Esophagus muscularis mucosa (tissue), 4 donors: ENCODE measurements at places on chromosomes 7 and 10. TPM values are rescaled to one million over a fixed set of nuclear protein-coding genes. Genes with fewer than 3 reads are reported as not detected.

- no peak overlapping the region for H3K4me3 ChIP-seq
- H3K27ac ChIP-seq, result no peak overlapping the region
- no peaks in the 10 kb centered on the region for H3K4me1 ChIP-seq
- DNase-seq, result no peak
- H3K27me3 ChIP-seq, result no peaks in the 10 kb centered on the region
Measured at GRCh38 chr7:104240401-104240800, 32.6 kb upstream of the ORC5 start.

NME8 gene
- total RNA-seq, result not detected

DNA sequence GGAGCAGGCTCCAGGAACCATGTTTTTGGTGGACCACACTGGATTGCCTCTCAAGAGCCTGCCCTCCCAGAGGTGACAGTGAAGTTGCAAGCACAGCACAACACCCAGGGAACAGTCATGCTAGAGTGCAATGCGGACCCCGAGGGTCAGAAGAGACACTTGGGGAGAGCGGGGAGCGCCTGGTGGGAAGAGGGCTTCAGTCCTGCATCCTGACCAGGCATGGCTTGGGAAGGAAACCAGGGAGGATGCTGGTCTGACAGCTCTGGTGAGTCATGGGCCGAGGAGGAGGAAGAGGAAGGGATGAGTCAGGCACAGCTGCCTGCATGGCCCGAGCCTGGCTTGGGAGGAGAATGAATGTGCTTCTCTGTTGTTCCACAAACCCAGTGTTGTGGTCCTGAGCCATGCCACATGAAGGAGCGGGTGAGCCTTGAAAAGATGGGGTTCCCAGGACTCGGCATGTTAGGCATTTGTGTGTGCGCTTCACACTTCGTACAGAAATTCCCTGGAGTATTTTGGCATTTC, 29.5 kb upstream of the ANKRD2 start:
- no peaks in the 10 kb centered on the region for H3K36me3 ChIP-seq
- no peak overlapping the region for H3K4me3 ChIP-seq
- DNase-seq, result no peak
- H3K27ac ChIP-seq, result peak overlapping the region; percentile 84
- peaks cover 61% of the 10 kb centered on the region for H3K4me1 ChIP-seq

NFE2L3 gene
- 2.5 TPM for total RNA-seq

GTF2IRD2 gene
- 14.3 TPM for total RNA-seq

DNA sequence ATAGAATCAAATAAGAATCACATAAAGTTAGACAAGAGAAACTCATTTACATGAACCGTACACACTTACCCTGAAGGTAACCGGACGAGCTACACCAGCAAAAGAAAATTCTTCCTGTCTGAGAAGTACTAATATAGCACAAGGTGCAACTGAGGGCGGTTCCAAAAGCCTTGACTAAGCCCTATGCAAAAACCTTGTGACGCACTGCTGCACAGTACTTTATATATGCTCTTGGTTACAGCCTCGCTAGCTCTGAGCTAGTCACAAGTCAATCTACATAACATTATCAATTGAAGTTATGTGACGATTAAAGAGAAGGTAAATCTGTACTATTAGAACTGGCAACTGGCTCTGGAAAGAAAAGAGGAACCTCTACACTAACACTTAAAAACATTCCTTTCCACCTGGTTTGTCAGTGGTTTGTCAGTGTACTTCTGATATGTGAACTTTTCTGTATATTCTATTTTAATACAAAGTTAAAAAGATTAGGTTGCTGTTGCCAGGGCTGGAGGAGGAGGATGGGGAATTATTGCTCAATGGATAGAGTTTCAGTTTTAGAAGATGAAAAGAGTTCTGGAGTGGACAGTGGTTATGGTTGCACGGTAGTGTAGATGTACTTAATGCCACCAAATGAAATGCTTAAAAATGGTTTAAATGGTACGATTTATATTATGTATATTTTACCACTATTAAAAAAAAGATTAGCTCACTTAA, 21.6 kb downstream of the NT5C3A start:
- peak overlapping the region; percentile 70 for H3K27ac ChIP-seq
- H3K27me3 ChIP-seq, result no peaks in the 10 kb centered on the region
- H3K4me3 ChIP-seq, result peak overlapping the region; percentile 17

GRCh38 chr10:125795637-125796190, 20.1 kb upstream of the MMP21 start:
- no peak overlapping the region for H3K4me3 ChIP-seq
- H3K4me1 ChIP-seq, result no peaks in the 10 kb centered on the region
- H3K36me3 ChIP-seq, result peaks cover 65% of the 10 kb centered on the region
- H3K27ac ChIP-seq, result no peak overlapping the region
- H3K27me3 ChIP-seq, result no peaks in the 10 kb centered on the region
- DNase-seq, result no peak

- H3K4me3 ChIP-seq, result no peak overlapping the region
- no peaks in the 10 kb centered on the region for H3K36me3 ChIP-seq
- no peaks in the 10 kb centered on the region for H3K4me1 ChIP-seq
- no peaks in the 10 kb centered on the region for H3K27me3 ChIP-seq
- no peak overlapping the region for H3K27ac ChIP-seq
Measured at GRCh38 chr7:152683297-152683696, 7.4 kb upstream of the XRCC2 start.

- peaks cover 12% of the 10 kb centered on the region for H3K4me1 ChIP-seq
- H3K36me3 ChIP-seq, result no peaks in the 10 kb centered on the region
- DNase-seq, result no peak
- no peak overlapping the region for H3K4me3 ChIP-seq
- H3K27me3 ChIP-seq, result no peaks in the 10 kb centered on the region
Measured at GRCh38 chr10:17019696-17020095, 109.9 kb downstream of the CUBN start.

GRCh38 chr10:78896159-78896928, 172.4 kb upstream of the ZMIZ1 start:
- peaks cover 5% of the 10 kb centered on the region for H3K4me1 ChIP-seq
- DNase-seq, result peak; percentile 86
- H3K27me3 ChIP-seq, result no peaks in the 10 kb centered on the region
- no peaks in the 10 kb centered on the region for H3K36me3 ChIP-seq
- H3K27ac ChIP-seq, result no peak overlapping the region
- H3K4me3 ChIP-seq, result no peak overlapping the region

GRCh38 chr7:149248777-149249176, 9.3 kb downstream of the ZNF212 start:
- no peak for DNase-seq
- no peaks in the 10 kb centered on the region for H3K27me3 ChIP-seq
- peaks cover 33% of the 10 kb centered on the region for H3K36me3 ChIP-seq

GRCh38 chr10:20034732-20035131, 218.5 kb downstream of the PLXDC2 start:
- no peak for DNase-seq
- no peak overlapping the region for H3K4me3 ChIP-seq
- no peaks in the 10 kb centered on the region for H3K36me3 ChIP-seq
- no peak overlapping the region for H3K27ac ChIP-seq

DNA sequence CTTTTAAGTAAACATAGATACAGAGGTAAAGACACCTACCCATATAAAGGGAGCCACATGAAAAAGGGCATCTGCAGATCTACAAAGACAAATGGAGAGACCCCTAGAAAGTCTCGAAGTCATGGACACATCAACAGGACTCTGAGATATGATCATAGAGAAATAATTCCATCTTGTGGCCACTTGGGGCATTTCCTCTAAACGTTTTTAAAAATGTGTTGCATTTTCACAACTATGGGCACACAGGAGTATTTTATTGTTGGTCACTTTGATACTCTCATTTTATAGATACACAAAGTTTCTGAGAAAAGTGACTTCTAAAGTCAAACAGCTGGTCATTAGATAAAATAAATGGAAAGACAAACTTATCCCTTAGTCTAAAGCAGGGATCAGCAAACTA, 87.1 kb downstream of the CRTAC1 start:
- peaks cover 40% of the 10 kb centered on the region for H3K27me3 ChIP-seq
- DNase-seq, result no peak
- H3K27ac ChIP-seq, result no peak overlapping the region
- H3K36me3 ChIP-seq, result no peaks in the 10 kb centered on the region
- no peaks in the 10 kb centered on the region for H3K4me1 ChIP-seq
- H3K4me3 ChIP-seq, result no peak overlapping the region

DNA sequence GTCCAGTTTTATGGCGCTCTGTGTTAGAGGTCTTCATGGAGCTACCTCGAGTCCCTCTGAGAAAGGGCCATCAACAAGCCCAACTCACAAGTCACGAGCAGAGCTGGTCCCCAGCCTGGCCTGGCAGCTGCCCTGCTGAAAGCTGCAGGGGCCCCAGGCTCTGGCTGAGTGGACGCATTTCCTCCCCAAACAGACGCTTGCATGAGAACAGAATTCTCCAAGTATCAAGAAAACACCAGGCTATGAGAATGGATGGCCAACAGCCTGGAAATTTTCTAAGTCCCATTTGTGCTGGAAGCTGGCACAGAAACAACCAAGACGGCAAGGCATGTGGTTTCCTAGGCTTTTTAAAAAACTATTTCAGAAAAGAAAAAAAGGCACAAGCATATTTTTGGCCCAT, 114.8 kb downstream of the FAM53B start:
- peak overlapping the region; percentile 59 for H3K27ac ChIP-seq
- peaks cover 77% of the 10 kb centered on the region for H3K4me1 ChIP-seq
- H3K4me3 ChIP-seq, result no peak overlapping the region
- H3K36me3 ChIP-seq, result no peaks in the 10 kb centered on the region
- no peak for DNase-seq

ZP3 gene
- 0.46 TPM for total RNA-seq

DNA sequence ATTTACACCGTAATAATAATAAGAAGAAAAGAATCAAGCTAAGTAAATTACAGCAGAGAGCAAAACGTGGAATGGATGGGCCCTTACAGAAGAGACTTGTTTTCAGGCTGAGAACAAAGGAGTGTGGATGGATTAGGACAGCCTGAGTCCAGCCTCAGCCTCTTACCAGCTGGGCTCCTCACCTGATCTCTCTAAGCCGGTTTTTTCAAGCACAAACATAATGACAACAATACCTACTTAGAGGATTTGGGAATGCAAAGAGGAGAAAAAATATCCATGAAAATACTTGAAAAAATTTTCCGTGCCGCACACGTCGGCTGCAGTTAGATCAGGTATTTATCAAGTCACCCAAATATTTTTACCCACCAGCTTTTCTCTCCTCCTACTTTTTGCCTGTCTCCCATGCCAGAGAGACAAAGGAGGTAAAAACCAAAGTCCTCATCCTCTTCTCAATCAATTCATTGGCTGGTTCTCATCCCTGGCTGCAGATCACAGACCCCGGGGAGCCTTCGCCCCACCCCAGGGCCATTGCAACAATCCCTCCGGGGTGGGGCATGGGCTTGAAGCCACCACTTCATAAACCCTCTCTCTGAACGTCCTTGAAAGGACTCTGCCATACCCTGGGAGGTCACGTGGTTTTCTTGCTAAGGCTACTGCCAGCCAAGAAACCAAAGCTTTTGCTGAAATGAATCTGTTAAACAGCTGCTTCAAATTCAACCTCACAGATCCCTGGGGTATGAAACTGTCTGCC, 29.7 kb upstream of the GTF2I start:
- no peak for DNase-seq
- H3K4me1 ChIP-seq, result peaks cover 28% of the 10 kb centered on the region
- no peaks in the 10 kb centered on the region for H3K27me3 ChIP-seq
- no peaks in the 10 kb centered on the region for H3K36me3 ChIP-seq

GRCh38 chr10:133197786-133198185, 32.2 kb upstream of the UTF1 start:
- H3K27ac ChIP-seq, result no peak overlapping the region
- no peaks in the 10 kb centered on the region for H3K27me3 ChIP-seq
- DNase-seq, result no peak
- H3K4me1 ChIP-seq, result no peaks in the 10 kb centered on the region
- H3K36me3 ChIP-seq, result no peaks in the 10 kb centered on the region
- H3K4me3 ChIP-seq, result no peak overlapping the region

- no peak overlapping the region for H3K4me3 ChIP-seq
- H3K27me3 ChIP-seq, result no peaks in the 10 kb centered on the region
- H3K4me1 ChIP-seq, result peaks cover 22% of the 10 kb centered on the region
- DNase-seq, result no peak
Measured at GRCh38 chr10:14016931-14017333, 313.8 kb downstream of the FRMD4A start.

DNA sequence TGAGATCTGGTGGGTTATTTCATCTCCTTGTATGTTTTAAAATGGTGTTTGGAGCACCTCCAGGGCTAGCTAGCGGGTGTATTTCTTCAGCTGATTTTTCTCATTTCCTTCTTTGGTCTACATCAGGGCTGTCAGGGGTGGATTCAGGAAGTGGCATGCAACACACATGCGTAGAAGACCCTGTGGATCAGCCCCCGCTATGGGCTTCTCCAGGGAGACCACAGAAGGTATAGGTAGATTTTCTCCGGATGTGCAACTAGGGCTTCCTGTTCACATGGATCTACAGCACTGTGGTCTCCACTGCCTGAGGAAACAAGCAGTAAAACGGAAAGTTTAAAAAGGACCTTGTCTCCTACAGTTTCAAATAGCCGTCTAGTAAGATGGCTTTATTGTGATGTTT, 10.4 kb downstream of the NUB1 start:
- DNase-seq, result no peak
- peaks cover 17% of the 10 kb centered on the region for H3K4me1 ChIP-seq
- no peaks in the 10 kb centered on the region for H3K27me3 ChIP-seq
- H3K27ac ChIP-seq, result no peak overlapping the region
- H3K4me3 ChIP-seq, result no peak overlapping the region

DNA sequence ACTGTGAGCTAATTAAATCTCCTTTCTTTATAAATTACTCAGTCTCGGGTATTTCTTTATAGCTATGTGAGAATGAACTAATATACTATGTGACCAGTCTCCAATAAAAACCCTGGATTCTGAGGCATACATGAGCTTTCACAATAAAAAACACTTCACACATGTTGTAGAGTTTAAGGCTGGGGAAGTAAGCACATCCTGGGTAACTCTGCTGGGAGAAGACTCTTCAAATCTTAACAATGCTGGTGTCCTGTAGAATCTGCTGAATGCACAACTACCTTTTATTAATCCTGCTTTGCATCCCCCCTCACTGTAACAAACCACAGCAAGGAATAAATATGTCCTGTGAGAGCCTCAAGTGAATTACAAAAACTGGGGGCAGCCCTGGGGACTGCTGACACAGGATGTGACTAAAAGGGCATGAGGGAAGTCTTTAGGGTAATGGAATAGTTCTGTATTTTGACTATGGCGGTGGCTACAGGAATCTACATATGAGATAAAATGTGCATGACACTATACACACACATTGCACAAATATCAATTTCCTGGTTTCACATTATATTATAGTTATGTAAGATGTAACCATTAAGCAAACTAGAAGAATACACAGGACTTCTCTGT, 45.1 kb upstream of the KCTD7 start:
- H3K4me3 ChIP-seq, result no peak overlapping the region
- DNase-seq, result no peak
- H3K4me1 ChIP-seq, result peaks cover 39% of the 10 kb centered on the region
- no peak overlapping the region for H3K27ac ChIP-seq
- no peaks in the 10 kb centered on the region for H3K27me3 ChIP-seq

PCGF6 gene
- total RNA-seq, result 11.9 TPM

DNA sequence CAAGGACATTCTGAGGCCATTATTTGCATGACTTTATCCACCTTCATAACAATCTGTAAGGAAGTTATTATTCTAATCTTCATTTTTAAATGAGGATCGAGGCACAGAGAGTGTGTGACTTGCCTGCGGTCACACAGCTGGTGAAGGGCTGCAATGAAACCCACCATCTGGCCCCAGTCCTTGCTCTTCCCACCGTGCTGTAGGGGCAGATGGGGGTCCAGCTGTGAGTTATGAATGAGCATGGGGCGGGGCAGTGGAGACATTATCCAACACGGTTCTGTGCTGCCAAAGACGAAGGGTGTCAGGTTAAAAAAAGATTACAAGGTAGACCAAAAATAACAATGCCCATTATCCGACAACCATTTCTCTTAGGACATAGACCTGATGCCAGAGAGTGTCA, 417.5 kb upstream of the MGMT start:
- H3K27me3 ChIP-seq, result peaks cover 25% of the 10 kb centered on the region
- DNase-seq, result no peak
- no peak overlapping the region for H3K27ac ChIP-seq
- H3K4me1 ChIP-seq, result no peaks in the 10 kb centered on the region

GRCh38 chr7:155829796-155830470, 17.7 kb upstream of the SHH start:
- H3K27ac ChIP-seq, result no peak overlapping the region
- H3K27me3 ChIP-seq, result peaks cover 57% of the 10 kb centered on the region

BHLHA15 gene
- total RNA-seq, result not detected
